Uterus (tissue), 4 donors: ENCODE measurements at places on chromosomes 2 and 18. TPM values are rescaled to one million over a fixed set of nuclear protein-coding genes. Genes with fewer than 3 reads are reported as not detected.

- DNase-seq: no peak
These were observed 84.2 kb downstream of the SOCS6 start for GRCh38 chr18:70373042-70373519.

DNA sequence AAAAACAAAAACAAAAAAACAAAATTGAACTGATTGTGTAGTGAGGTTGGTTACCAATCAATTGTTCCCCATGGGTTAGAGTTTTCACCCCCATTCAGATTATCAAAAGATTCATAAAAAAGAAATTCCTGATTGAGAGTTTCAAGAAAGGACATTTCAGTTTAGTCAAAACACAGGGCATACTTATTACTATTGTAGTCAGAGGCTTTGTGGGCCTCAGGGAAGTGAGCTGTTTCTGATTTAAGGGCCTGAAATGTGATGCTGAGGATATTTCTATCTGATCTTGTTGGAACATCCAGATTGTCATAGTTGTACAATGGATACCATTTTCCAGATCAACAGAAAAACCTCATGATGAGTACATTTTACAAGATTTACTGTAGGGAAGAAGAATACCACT, 368.1 kb upstream of the NETO1 start:
- DNase-seq: no peak

DNA sequence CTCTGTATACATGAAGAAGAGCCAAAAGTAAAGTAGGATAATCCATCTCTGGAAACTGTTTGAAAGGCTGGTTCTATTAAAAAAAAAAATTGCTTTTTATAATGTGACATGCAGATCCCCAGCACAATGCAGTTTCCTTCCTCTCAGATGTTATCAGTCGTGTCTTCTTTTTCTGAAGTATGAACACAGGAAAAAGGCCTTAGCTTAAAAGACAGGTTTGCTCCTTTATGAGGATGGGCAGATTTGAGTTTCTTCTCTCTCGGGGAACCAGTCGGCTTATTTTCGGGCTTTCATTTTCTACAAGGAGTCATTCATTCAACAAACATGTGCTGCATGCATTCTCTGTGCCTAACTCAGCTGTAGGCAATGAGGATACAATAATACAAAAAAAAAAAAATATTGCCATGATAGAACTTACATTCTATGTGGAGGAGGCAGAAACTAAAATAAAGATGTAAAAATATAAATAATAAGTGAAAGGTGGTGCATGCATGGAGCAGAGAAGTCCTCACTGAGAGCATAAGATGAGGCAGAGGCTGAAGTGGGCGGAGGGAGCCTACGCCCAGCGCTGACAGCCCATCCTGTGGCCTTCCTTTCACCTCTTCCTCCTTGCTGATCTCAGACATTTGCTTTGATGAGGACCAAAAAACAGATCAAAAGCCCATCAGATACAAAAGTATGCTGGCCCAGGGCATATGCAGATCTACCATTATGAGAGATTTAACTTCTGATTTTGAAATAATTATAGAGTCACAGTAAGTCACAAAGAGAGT, at the start of gene CD226:
CD226 (minus strand) TSS at position 513 of the 773 bp plus-strand sequence; CDS start at position 46, 467 bp downstream.
- no peak for DNase-seq

DNA sequence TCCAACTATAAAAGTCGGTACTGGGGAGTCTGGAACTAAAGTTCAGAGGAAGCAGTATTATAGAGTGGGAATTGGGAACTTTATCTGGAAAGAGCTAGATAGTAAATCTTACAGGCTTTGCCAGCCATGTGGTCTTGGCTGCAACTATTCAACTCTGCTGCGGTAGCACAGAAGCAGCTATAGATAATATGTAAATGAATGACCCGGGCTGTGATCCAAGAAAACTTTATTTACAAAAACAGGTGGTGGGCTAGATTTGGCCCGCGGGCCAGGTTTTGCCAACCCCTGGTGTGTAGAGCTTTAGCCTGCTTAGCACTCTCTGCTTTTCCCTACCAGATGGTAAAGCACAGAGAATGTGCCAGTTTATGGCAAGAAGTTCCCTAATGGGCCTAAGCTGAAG, 70.8 kb downstream of the TNP1 start:
- DNase-seq: no peak

DNA sequence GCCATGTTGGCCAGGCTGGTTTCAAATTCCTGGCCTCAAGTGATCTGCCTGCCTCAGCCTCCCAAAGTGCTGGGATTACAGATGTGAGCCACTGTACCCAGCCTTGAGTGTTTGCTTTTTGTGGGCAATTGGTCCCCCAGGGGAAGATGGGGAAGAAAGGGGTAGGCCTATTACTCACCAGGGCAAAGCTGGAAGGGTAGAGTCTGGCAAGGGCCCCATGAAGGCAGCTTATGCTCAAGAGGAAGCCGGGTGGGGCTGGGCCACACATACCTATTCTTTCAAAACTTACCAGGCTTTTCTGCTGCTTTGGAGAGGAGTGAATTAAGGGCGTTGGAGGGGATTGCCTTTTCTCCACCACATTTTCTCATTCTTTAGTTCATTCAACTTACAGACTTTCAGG, 24.5 kb upstream of the CD28 start:
- no peak for DNase-seq

The OSBPL6 gene
- total RNA-seq: 3.3 TPM

The TTC21B gene
- total RNA-seq: 27.6 TPM

The RFTN2 gene
- 2.0 TPM for total RNA-seq
